ENCODE measurements at places on chromosomes 2 and 18. TPM values are rescaled to one million over a fixed set of nuclear protein-coding genes. Genes with fewer than 3 reads are reported as not detected.

CCBE1 gene
- not detected for total RNA-seq

AQP12A gene
- not detected for total RNA-seq

LIMS2 gene
- 4.2 TPM for total RNA-seq

TEX261 gene
- 54.0 TPM for total RNA-seq

TCF4 gene
- total RNA-seq = 353 TPM

UGT1A9 gene
- total RNA-seq = not detected

CD28 gene
- total RNA-seq = 0.10 TPM

PSD4 gene
- 203 TPM for total RNA-seq

GCG gene
- not detected for total RNA-seq
